ENCODE measurements at places on chromosomes 13 and 19. TPM values are rescaled to one million over a fixed set of nuclear protein-coding genes. Genes with fewer than 3 reads are reported as not detected.

Gene TSEN34
- 81.4 TPM for polyA plus RNA-seq

DNA sequence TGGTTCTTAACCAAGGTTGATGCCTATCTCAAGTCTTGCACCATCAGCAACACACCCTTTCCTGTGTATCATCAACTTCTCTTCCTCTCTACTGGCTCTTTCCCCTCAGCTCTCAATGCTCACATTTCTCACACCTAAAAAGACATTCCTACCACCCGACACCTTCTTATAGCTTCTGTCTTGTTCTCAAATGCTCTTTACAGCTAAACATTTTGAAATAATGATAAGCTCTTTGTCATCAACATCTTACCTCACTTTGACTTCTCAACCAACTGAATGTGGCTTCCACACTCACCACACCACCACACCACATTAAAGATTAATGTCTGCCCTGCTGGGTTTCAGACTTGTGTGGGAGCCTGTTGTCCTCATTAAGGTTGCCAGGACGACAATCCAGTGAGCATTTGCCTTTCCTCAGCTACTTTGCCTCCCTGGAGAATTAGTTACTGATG lies 67.8 kb downstream of the RXFP2 start:
- no peak for DNase-seq

DNA sequence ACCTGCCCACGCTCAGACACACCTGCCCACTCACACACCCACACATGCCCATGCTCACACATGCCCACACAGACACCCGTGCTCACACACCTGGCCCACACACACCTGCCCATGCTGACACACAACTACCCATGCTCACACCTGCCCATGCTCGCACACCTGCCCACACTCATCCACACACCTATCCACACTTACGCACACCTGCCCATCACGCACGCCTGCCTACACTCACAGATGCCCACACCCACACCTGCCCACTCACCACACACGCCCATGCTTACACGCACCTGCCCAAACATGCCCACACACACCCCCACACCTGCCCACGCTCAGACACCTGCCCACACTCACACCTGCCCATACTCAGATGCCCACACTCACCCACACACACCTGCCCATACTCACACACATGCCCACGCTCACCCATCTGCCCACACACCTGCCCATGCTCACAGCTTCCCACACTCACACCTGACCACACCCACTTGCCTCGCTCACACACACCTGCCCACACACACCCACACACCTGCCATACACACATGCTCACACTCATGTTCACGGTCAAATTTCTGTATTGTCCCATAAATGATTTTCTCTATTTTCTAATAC lies 15.6 kb downstream of the IL17D start:
- no peak for DNase-seq

DNA sequence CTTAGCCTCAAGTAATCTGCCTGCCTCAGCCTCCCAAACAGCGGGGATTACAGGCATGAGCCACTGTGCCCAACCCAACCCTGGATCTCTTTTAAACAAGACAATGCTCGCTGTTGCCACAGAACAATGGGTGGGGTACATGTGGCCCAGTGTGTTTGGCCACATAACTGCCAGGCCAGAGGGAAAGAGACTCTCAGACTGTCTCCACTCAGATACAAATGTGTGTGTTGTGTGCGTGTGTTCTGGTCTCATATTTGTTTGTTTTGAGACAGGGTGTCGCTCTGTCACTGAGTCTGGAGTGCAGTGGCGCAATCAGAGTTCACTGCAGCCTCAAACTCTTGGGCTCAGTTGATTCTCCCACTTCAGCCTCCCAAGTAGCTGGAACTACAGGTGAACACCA lies 25.8 kb downstream of the LDLR start:
- DNase-seq: no peak

All from urinary bladder (tissue), 4 donors.